ENCODE measurements at places on chromosomes 16 and 17. TPM values are rescaled to one million over a fixed set of nuclear protein-coding genes. Genes with fewer than 3 reads are reported as not detected.
A peak's percentile ranks its signal among the peaks of the same experiment; 100 is the strongest.

FOXJ1 gene
- 9.1 TPM for total RNA-seq

- DNase-seq = peak; percentile 90
These were observed at the start of gene SNTB2 for GRCh38 chr16:69186642-69187445. TSS of gene SNTB2 (plus strand) at chr16:69187164. CDS start at chr16:69187167, 3 bp downstream.

- DNase-seq = peak; percentile 64
These were observed 32.6 kb upstream of the CBFA2T3 start for GRCh38 chr16:89009343-89010209.

GRCh38 chr17:48992444-48992843 lies 4.7 kb upstream of the IGF2BP1 start:
- DNase-seq = no peak

- no peak for DNase-seq
These were observed 6.2 kb downstream of the SLC9A5 start for GRCh38 chr16:67254801-67255552.

GRCh38 chr17:66661411-66662256 lies 173.3 kb upstream of the CACNG5 start:
- DNase-seq = no peak

- no peak for DNase-seq
These were observed 7.5 kb downstream of the KRT12 start for GRCh38 chr17:40859536-40859935.

- no peak for DNase-seq
These were observed 321.2 kb upstream of the SOX9 start for GRCh38 chr17:71799657-71800056.

DNA sequence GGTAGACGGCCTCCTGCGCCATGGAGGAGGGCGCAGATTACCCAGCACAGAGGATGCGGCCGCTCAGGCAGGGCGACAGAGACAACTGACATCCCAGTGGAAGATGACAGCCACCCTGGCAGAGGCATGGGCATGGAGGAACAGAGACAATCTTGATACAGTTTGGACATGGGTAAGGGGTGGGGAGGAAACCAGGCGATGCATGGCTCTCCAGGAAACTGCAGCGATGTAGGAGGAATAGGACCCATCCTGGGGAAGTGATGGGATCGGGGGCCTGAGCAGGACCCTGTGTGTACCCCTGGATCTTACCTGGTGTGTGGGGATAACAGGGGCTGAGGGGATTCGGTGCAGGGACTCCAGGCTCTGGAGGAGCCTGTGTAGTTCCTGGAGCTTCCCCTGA lies 4.6 kb downstream of the OSBPL7 start:
- DNase-seq = no peak

GRCh38 chr16:89156740-89157645 lies 14.6 kb upstream of the CDH15 start:
- DNase-seq = no peak
